ENCODE measurements at places on chromosomes 12 and 14.
A peak's percentile ranks its signal among the peaks of the same experiment; 100 is the strongest.

- DNase-seq, result peak; percentile 68
These were observed 22.1 kb upstream of the SRGAP1 start for GRCh38 chr12:63822352-63822751.

DNA sequence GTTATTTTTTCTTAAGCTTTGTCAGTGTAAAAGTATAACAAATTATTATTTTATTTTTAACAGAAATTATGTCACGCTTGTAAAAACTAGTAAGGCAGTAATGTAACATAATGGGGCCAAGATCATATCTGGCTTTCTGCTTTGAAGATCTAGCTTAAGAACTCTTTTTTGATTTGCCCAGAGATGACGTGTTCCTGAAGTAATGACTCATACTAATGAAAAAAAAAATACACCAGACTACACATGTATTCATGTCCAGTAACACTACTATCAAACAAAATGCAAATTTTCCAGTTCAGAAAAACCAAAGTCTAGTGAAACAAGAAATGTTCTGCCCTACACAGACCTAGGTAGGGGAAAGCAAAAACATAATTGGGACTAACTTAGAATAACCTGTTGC lies 432.2 kb upstream of the ATXN7L3B start:
- DNase-seq, result no peak

DNA sequence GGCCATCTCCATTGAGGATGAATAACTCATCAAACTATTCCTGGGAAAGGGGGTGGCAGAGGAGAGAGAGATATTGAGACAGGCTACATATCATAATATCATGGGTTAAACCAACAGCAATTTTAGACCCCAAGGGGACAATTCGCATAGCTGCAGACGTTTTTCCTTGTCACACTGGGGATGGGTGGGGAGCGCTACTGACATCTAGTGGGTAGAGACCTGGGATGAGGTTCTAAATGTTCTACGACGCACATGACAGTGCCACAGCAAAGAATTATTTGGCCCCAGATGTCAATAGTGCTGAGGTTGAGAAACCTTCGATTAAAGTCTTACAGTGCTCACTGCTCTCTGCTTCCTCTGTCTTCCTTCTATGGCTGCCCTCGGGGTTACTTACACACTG lies 425.6 kb downstream of the NRXN3 start:
- DNase-seq, result peak; percentile 16

DNA sequence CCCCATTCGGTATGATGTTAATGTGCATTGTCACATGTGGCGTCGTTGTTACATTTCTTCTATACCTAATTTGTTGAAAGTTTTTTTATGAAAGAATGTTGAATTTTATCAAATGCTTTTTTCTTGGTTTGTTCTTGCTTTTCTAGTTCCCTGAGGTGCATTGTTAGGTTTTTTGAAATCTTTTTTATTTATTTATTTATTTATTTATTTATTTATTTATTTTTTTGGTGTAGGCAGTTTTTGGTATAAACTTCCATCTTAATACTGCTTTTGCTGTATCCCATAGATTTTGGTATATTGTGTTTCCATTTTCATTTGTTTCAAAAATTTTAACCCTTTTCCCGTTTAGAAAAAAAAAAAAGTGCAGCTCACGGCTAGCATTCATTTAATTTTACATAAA lies 121.1 kb upstream of the HMGA2 start:
- DNase-seq, result no peak

- peak; percentile 21 for DNase-seq
These were observed 377.8 kb downstream of the DPF3 start for GRCh38 chr14:72515779-72516770.

GRCh38 chr14:70663707-70664179 lies 22.0 kb downstream of the TTC9 start:
- DNase-seq, result peak; percentile 30

DNA sequence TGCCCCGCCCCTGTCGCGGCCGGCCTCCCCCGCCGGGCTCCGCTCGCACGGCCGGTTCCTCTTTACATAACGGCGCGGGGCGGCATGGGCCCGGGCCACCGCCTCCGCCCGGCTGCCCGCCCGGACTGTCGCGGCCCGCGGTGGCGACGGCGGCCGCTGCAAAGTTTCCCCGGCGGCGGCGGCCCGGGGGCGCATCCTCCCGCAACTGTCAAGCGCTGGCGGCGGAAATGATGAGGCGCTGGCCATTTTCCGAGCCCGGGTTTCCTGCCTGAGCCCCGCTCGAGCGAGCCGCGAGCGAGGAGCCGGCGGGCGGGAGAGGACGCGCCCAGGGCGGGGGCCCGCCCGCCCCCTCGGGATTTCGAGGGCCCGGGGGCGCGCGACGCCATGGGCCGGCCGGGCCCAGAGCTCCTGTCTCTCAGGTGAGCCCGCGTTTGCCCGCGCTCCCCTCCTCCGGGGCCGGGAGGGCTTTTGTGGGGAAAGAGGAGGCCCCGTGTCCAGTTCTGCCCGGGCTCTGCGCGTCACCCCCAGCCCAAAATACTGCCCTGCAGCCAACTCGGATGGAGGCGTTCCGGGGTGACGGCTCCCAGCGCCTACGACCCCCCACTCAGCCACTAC lies at the start of gene SH2B3:
Gene SH2B3 (plus strand): TSS at position 65 of the 615 bp plus-strand sequence. CDS start 12,223 bp downstream, outside the sequence.
- DNase-seq, result peak; percentile 75

DNA sequence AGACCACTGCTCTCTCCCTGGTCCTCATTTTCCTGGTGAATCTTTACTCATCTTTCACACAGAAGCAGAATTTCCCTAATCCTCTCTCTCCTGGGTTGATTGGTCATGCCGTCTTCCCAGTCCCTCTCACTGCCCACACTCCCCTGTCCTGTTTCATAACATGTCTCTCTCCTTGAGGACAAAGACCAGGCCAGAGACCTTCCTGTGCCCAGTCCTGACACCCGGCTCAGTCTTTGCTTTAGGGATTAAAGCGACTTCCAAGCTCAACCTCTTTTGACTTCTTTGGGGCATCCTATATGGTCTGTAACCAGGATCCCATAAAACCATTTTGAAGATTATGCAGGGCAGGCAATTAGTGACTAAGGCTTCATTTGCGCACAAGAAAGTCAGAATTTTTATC lies 105.5 kb downstream of the BCL11B start:
- DNase-seq, result no peak

GRCh38 chr12:119423285-119423684 lies 88.8 kb downstream of the CCDC60 start:
- DNase-seq, result no peak

DNA sequence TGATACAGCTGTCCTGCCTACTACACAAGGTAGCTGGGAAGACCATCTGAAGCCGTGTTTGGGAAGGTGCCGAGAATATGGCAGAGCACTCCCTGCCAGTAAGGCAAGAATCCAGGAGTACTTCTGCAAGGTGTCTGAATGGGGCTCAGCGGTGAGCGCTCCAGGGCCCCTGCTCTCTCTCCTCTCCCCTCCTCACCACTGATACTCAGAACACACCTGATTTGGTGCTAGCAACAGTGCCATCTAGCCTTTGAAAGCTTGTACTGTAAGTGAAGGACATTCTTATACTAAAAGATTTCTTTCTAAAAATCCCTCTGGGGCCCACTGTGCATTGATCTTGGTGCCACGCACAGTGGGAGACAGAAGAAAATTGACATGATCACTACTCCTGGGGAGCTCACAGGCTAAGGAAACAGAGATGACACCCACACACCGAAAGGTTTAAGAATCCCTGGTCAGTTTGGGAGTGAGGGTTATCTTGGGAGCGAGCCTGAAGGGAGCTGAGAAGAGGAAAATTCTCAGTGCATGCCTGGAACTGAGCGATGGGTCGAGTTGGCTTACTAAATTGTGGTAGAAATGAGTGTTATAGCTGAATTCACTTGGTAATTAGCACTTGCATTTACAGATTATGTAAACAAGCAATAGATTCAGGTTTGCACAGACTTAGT lies 216.9 kb downstream of the NTF3 start:
- peak; percentile 43 for DNase-seq

GRCh38 chr14:64610049-64610746 lies 60.4 kb downstream of the PPP1R36 start:
- no peak for DNase-seq

GRCh38 chr14:102870994-102871831 lies 51.2 kb upstream of the AMN start:
- DNase-seq, result no peak

DNA sequence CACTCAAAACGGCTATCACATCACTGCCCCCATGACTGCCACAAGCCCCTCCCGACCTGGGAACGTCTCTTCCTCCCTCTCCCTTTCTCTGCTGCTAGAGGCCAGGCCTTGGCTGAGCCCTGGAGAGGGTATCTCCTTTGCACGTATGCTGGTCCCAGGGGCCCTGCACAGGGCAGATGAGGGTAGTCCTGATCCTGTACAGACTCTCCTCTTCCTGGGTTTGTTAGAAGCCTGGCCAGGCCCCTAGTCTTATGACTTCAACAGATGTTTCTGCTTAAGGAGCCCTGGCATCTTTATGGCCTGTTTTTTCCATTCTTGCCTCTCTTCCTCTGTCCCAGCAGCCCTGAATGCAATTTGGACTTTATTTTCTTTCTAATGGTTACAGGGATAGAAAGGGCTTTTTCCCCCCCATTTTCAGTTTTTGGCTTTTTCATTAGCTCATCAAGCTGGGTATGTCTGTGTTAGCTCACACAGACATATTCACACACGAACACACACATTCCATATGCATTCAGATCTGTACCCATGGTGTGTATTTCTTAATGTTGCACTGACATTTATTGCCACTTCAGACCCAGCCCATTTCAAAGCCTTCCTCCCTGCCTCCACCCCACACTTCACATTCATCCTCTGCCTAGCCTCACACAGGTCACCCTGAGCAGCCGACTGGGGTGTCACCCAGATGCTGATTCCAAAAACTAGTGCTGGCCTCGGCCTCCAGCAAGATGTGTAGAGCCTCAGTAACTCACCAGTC lies 203.2 kb downstream of the ZFP36L1 start:
- peak; percentile 65 for DNase-seq

GRCh38 chr14:91367173-91368171 lies 50.1 kb downstream of the CCDC88C start:
- DNase-seq, result peak; percentile 33

DNA sequence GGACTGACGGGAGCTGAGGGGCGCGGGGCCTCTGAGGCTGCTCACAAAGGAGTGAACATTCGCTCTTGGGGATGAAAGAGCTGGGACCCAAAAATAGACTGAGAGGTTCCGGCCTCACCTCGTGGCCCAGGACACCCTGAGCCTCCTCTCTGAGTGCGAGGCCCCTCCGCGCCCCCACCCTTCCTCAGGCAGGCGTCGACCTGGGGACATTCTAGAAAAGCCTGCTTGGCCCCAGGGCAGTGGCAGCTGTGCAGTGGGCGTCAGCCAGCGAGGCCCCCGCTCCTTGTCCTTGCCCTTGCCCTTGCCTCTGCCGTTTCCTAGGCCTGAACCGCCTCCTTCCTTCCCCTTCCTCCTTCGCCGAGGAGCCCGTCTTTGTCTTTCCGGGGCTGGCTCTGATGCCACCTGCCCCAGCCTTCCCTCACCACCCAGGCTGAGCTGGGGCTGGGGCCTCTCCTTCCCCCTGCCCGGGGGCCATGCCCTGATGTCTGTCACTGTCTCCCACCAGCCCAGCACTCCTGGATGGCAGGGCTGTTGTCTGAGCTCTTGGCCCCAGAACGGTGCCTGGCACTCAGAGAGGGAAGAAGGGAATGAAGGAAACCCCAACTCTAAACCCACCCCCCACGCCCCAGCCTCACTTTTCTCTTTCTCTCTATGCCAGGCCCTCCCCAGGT lies 208.2 kb upstream of the RTL1 start:
- DNase-seq, result no peak

- DNase-seq, result no peak
These were observed 22.8 kb downstream of the WDR20 start for GRCh38 chr14:102162487-102162886.
